Lung microvascular endothelial cell (primary cell): ENCODE measurements at places on chromosomes 7 and 10.
A peak's percentile ranks its signal among the peaks of the same experiment; 100 is the strongest.

DNA sequence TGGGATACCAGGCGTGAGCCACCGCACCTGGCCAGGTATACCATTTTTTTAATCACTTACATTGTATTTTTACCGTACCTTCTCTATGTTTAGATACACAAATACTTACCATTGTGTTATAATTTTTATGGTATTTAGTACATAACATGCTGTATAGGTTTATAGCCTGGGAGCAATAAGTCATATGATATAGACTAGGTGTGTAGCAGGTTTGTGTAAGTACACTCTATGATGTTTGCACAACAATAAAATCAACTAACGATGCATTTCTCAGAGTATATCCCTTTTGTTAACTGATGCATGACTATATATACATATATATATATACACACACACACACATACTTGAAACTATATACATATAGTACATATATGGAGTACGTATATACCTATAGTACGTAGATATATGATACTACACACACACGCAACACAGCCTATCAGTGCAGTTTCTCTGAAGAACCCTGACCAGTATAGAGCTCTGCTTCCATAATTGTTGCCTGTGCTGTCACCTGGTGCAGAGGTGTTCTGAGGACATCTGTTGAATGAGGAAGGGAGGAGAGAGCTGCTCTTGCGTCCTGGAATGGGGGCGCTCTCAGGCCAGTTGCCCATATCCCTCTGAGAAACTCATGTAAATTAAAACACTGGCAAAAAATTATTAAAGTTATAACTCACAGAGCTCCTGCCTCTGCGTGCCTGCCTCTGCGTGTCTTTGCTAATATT, 315.3 kb downstream of the FGFR2 start:
- no peak for DNase-seq

GRCh38 chr7:41448104-41448503, 254.8 kb downstream of the INHBA start:
- DNase-seq = no peak

GRCh38 chr7:151674161-151674920, 154.6 kb upstream of the RHEB start:
- DNase-seq = no peak

GRCh38 chr7:17957871-17958270, 17.6 kb upstream of the SNX13 start:
- no peak for DNase-seq

DNA sequence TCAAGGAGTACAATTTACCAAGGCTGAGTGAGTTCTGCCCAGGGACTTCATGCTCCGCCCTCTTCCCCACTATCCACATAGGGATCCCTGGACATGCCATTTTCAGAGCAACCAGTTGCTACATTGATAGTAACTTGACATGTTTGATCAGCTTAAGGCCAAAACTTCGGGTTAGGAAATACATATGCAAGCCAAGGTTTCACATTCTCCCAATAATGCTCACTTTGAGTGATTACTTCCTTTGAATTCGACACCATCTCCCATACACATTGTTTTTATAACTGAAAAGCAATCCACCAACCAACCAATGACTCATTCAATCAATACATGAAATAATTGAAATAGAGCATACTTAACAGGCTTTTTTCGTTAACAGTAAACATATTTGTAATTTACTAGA, 137.9 kb downstream of the GLI3 start:
- no peak for DNase-seq

DNA sequence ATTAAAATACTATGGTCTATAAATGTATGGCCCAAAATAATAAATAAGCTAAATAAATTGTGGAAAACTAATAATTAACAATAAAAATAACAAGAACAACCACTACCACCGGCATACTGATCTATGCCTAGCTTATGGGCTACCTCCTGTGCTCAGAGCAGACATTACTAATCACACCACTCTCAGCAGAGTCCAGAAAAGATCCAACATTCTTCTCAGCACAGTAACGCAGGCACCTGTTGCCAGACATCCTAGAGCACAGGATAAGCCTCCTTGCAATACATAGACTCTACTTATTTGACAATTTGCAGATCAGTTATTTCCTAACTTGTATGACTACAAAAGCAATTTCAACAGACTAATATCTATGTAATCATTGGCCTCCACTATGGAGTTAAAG, 137.1 kb upstream of the NEBL start:
- DNase-seq = no peak

DNA sequence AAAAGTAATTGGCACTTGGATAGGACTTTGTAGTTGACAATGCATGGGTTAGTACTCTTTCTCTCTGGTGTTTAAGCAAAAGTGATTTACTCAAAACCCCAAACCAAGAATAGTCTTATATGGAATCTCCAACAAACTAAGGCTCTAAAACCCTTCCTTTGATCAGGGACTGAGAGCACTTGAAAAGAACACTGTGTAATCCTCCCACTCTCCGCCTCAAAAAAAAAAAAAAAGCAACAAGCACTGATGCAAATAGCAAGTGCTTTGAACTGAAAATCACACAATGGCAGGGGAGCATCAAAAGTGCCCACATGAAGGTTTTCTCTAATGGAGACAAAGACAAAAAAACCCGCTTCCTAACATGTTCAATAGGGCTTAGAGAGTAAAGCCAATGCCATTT, 467.9 kb upstream of the AUTS2 start:
- no peak for DNase-seq

GRCh38 chr10:77355844-77356243, 281.8 kb downstream of the KCNMA1 start:
- DNase-seq = peak; percentile 74

- DNase-seq = no peak
These were observed 359.8 kb upstream of the MTPN start for GRCh38 chr7:136336932-136337331.

DNA sequence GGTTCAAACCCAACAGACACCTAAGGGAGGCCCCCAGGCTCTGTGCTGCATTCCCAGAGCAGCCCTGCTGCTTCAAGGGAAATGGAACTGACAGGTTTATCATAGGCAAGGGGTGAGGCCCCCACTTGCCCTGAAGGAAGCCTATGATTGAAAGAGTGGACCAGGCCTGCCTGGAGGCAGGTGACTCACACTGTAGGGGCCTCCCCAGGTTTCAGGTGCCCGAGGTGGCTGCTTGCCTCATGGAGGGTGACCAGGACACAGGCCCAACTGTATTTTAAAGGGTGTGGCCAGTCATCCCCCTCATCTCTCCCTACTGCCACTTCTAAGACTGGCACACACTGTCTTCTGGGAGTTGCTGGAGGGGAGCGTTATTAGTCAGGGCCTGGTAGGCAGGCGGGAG, 85.4 kb downstream of the ATXN7L1 start:
- no peak for DNase-seq

DNA sequence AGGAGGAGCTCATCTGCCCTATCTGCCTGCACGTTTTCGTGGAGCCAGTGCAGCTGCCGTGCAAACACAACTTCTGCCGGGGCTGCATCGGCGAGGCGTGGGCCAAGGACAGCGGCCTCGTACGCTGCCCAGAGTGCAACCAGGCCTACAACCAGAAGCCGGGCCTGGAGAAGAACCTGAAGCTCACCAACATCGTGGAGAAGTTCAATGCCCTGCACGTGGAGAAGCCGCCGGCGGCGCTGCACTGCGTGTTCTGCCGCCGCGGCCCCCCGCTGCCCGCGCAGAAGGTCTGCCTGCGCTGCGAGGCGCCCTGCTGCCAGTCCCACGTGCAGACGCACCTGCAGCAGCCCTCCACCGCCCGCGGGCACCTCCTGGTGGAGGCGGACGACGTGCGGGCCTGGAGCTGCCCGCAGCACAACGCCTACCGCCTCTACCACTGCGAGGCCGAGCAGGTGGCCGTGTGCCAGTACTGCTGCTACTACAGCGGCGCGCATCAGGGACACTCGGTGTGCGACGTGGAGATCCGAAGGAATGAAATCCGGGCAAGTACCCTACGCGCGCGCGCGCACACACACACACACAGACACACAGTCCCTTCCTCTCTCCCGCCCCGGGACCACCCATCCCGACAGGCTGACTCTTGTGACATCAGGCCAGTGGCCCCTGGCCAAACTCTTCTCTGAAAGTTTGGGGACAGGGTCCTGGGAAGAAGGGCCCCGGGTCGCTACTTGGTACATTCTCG, 538 bp downstream of the TRIM8 start:
- DNase-seq = peak; percentile 85

DNA sequence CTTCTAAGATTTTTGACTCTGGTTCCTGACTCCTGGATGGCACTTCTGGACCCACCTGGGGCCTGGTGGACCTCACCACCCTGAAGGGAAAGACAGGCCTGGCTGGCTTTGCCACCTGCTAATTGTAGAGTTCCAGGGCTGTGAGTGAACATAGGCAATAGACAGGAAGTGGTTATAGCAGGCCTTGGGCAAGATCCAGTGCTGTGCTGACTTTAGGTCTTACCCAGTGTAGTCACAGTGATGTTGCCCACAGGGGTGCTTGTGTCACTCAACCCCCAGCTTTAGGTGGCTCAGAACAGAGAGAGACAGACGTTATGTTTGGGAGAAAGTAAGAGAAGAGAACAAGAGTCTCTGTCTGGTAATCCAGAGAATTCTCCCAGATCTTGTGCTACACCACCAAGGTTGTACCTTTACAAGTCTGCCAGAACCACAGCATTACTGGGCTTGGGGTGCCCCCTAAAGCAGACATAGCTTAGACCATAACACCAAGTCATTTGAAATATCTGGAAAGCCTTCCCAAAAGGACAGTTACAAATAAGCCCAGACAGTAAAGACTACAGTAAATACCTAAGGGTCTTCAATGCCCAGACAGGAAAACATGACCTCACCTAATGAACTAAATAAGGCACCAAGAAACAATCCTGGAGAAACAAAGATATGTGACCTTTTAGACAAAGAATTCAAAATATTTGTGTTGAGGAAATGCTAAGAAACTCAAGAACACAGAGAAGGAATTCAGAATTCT, 303.4 kb downstream of the PCLO start:
- DNase-seq = no peak

- DNase-seq = no peak
These were observed 148.0 kb downstream of the SNX10 start for GRCh38 chr7:26439521-26440232.

- no peak for DNase-seq
These were observed 64.5 kb downstream of the MCMBP start for GRCh38 chr10:119807960-119808697.

GRCh38 chr7:22895140-22895827, 72.6 kb upstream of the TOMM7 start:
- DNase-seq = no peak

DNA sequence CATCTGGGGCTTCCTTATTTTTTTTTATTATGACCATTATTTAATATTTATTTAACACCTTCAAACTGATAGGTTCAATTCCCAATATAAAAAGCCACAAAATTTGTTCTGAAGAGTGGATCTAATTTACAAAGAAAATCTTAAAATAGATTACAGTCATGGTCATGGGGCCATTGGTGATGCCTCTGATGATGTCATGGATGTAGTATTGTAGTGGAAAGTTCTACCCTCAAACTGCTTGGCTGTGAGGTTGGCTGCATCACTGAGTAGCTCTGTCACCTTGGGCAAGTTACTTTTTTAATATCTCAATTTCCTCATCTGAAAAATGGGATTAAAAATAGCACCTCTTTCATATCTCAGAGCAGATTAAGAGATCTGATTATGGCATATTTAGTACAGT, 128.5 kb downstream of the DKK1 start:
- peak; percentile 32 for DNase-seq

DNA sequence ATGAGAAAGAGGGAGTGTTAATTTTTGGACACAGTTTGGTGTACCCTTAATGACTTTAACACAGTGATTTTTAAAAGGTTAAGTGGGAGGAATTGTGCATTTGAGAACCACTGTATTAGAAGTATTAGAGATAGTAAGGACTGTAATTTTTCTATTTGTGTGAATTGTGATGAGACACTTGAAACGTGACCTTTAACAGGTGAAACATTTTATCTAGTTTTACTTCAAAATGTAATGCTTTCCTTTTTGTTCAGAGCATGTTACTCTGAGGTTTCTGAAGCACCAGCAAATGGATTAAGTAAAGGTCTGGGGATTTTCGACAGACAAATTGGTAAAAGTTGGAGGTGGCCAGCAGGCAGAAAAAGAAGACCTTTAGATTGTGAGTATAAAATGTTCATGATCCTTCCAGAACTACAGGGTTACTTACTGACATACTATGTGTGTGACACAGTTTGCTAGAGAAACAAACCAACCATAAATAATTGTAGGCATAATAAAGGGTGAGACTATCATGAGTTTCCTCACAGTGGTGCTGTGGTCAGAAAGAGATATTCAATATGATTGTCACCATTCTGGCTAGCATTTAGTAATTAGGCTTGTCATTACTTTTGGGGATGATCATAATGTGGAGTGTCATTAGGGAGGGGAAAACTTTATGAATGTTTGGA, 26.1 kb downstream of the LCOR start:
- no peak for DNase-seq

- DNase-seq = no peak
These were observed 459 bp upstream of the FEZF1 start for GRCh38 chr7:122304996-122305421.

- DNase-seq = no peak
These were observed 23.3 kb downstream of the ADAP1 start for GRCh38 chr7:930975-931758.

DNA sequence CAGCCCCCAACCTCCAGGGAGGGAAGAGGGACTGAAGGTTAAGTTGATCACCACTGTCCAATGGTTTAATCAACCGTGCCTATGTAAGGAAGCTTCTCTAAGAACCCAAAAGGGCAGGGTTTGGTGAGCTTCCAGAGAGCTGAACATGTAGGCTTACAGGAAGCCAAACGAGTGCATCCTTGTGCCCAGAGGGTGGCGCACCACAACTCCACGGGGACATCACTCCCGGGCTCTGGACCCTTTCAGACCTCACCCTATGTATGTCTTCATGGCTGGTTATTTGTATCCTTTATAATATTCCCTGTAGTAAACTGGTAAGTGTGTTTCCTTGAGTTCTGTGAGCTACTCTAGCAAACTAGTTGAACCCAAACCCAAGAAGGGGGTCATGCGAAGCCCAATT, 11.5 kb upstream of the NFKB2 start:
- peak; percentile 22 for DNase-seq

- DNase-seq = no peak
These were observed 110.8 kb upstream of the PPP2R2D start for GRCh38 chr10:131790021-131790420.

DNA sequence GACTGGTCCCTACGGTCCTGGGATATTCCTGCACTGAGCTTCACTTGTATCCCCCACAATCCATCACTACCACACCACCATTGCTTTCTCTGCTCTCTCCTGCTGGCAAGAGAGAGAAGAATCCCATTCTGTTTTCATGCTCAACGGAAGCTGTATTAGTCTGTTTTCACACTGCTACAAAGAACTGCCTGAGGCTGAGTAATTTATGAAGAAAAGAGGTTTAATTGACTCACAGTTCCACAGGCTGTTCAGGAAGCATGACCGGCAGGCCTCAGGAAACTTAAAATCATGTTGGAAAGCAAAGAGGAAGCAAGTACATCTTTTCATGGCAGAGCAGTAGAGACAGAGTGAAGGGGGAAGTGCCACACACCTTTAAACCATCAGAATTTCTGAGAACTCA, 260.4 kb upstream of the LYZL1 start:
- no peak for DNase-seq
